ENCODE measurements at places on chromosomes 12 and 14. TPM values are rescaled to one million over a fixed set of nuclear protein-coding genes. Genes with fewer than 3 reads are reported as not detected.

CLEC1A gene
- total RNA-seq, result not detected

TAS2R7 gene
- total RNA-seq, result not detected

ANO4 gene
- not detected for total RNA-seq

GRCh38 chr12:87756111-87756510 lies 273.1 kb downstream of the C12orf50 start:
- no peak for DNase-seq

DNA sequence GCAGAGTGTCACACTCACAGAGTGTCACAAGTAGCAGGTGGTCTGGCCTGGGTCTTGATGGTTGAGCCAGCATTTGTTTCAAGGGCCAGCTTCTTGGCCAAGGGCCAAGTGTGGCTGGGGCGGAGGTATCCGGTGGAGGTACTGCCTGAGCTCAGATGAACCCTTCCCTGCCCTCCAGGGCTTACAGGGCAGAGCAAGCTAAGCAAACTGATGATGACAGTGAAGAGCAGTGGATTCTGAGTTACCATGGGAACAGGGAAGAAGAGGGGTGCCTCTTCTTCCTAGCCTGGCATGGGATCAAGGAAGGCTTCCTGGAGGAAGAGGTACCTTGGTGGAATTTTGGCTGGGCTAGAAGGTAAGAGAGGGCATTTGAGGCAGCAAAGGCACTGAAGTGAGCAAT lies 35.7 kb downstream of the MVK start:
- no peak for DNase-seq

DNA sequence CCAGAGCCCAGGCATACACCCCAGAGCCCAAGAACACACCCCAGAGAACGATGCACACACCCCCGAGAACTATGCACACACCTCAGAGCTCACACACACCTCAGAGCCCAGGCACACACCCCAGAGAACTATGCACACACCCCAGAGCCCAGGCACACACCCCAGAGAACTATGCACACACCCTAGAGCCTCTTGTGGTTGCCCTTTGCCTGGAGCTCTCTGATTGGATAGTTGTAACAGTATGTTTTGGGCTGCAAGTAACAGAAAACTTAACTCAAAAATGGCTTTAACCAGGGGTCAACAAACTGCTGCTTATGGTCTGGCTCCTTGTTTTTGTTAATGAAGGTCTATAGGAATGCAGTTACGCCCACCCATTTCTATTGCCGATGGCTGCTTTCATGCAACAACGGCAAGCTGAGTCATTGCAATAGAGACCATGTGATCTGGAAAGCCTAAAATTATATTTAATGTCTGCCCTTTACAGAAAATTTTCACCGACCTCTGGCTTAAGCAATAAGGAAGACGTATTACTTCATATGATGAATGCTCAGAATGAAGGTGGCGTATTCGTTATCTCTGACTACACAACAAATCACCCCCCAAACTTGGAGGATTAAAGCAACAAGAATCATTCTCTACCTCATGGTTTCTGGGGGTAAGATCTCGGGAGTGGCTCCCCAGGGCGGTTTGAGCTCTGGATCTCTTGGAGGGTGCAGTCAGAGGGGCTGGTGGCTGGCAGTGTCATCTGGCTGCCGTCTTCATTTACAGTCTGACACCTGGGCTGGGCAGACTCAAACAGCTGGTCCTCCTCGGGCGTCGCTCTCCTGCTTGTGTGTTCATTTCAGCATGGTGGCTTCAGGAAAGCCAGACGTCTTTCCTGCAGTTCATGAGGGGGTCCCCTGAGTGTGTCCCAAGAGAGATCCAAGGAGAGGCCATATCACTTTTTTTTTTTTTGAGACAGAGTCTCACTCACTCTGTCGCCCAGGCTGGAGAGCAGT lies 66.3 kb upstream of the NCOR2 start:
- no peak for DNase-seq

GRCh38 chr14:24613241-24613640 lies 3.8 kb upstream of the GZMH start:
- DNase-seq, result no peak

DNA sequence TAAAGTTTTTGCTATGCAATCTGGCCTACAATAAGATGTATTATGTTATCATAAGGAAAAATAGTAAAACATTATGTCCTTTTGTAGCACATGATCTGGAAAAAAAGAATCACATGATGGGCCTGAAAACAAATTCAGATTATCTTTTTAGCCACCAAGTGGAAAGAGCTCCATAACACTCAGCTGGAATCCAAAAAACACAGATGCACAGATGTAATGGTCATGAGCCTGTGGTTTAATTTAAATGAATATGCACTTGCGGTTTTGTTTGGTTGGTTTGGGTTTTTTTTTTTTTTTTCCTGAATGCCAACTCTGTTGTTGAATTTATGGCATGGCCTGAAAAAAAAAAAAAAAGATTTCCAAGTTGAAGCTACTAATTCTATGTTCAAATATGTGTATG lies 4.1 kb downstream of the KCNC2 start:
- DNase-seq, result no peak

DNA sequence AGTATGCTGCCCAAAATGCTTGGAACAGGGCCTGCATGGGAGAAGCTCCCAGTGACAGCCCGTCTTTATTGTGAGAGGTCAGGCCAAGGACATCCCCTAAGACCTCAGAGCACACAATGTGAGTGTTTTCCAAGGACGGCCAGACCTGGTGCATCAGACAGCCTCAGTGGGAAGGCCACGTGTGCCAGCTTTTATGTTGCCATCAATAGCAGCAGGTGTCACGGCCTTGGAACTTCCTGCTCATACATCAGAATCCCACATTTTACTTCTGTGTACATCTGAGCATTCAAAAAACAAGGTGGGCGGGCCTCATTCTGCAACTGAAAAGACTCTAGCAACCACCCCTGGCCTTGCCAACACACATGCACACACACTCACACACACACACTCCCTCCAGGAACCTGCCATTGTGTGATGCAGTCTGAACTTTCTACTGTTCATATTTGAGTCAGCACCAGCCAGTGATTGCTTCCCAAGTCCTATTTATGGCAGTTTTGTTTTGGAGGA lies 753.1 kb upstream of the TBX3 start:
- no peak for DNase-seq
